Stimulated activated CD8-positive, alpha-beta memory T cell treated with anti-CD3 and anti-CD28 coated beads, Interleukin-2, amount 100 ng/mL, for 1 hour (primary cell): ENCODE measurements at places on chromosomes 2 and 18.
A peak's percentile ranks its signal among the peaks of the same experiment; 100 is the strongest.

DNA sequence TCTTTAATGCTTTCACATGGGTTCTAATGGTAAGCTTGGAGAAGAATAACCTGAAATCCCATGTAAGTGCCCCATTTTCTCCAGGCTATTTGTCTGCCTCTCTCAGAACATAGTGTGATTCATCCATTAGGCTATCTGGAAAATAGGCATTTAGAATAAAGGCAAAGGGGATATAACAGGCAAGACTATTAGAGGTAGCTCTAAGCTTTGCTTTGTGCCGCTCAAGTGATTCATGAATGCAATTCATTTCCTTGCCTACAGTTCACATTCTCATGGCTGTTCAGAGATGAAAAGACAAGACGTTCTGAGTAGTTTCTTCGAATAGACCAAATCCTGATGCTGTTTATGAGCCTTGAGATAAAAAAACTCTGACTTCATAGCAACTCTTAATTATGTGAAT is 101.7 kb downstream of the ANKRD44 start:
- no peak for DNase-seq

DNA sequence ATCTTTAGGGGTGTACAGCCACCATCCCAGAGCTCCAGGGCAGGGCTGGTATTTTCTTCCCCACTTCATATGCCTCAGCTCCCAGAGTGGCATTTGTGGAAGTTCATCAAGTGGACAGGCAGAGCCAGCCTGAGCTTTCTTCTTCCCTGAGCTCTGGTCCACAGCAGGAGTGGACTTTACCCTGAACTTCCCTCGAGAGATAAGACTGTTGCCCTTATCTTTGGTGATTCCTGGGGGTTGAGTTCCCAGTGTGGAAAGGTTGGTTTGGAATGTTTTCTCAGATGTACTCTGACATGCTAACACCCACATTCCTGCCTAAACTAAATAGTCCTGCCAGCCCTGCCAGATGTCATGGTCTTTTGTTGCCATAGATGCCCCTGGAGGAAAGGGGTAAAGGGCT is 62.0 kb upstream of the LGALSL start:
- DNase-seq: no peak

GRCh38 chr2:47313141-47313691 is 89.7 kb upstream of the MSH2 start:
- DNase-seq: no peak

DNA sequence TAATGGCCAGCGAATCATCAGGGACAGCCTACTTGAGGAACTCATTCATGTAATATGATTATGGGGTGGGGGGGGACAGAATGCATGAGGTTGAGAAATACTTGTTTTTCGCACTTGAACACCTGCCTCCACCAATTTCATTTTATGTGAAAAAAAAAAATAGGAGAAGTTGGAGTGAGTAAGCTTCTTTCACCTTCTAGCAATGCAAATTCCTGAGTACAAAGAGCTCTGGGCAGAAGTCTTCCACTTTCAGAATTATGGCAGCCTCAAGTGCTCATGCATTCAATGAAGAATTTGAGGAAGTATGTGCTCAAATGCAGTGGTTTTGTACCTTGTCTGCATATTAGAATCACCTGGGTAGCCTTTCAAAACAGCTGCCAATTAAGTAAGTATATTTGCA is 40.1 kb upstream of the GPD2 start:
- DNase-seq: no peak

DNA sequence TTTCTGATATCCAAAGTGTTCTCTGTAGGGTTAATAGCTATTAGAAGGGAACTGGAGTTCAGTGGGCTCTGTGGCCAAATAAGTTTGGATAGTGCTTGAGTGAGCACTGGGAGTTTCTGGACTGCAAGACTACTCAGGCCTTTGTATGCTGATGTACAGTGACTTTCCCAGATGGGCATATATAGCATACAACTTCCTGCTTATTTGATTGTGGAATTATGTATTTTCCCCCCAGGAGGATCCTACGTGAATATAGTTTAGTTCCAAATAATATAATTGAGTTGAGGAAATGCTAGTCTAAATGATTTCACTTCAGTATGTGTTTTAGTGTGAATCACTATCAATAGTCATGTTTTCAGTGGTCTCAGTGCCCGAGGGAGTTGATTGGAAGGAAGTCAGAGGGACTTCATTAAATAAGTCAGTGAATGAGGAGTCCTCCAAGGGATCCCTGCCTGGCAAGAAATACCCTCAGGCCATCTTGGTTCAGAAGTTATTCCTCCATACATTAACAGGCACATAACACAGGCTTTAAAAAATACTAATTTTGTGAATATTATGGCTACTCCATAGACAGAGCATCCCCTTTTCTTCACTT is 251.4 kb downstream of the PRKCE start:
- no peak for DNase-seq

GRCh38 chr2:196399722-196400691 is 228.6 kb upstream of the STK17B start:
- no peak for DNase-seq

DNA sequence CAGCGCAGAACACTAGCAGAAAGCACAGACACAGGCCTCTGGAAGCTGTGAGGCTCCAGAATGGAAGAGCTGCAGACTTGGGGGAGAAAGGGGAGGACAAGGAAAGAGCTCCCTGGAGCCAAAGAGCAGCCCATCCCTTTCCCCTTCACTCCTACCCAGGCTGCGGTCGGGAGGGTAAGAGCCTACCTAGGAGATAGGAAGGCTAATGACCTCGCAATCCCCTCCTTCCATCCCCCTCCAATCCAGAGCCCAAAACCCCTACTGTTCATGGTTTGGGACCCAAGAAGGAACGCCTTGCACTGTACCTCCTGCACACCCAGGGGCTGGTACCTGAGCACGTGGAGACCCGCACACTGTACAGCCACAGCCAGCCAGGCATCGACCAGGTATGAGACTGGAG is 39.8 kb downstream of the LMAN2L start:
- DNase-seq: no peak

GRCh38 chr2:50995610-50996009 is 36.3 kb downstream of the NRXN1 start:
- DNase-seq: no peak

DNA sequence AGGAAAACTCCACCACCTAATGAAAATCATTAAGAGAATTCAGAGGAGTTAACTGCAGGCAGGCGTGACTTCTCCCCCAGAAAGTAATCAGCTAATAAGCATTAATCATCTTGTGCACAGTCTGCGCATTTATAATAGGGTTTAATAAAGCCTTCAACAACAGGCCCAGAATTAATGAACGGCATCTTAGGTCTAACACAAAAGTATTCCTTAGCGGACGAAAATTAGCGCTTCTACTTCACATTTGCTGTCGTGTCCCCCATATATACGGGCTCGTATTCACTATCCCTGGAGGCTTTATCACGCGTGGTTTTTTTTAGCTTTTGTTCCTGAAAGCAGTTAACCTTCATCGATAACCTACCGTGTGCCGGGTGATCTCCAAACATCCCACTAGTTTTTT is 1.8 kb downstream of the ATP8B1 start:
- DNase-seq: no peak

DNA sequence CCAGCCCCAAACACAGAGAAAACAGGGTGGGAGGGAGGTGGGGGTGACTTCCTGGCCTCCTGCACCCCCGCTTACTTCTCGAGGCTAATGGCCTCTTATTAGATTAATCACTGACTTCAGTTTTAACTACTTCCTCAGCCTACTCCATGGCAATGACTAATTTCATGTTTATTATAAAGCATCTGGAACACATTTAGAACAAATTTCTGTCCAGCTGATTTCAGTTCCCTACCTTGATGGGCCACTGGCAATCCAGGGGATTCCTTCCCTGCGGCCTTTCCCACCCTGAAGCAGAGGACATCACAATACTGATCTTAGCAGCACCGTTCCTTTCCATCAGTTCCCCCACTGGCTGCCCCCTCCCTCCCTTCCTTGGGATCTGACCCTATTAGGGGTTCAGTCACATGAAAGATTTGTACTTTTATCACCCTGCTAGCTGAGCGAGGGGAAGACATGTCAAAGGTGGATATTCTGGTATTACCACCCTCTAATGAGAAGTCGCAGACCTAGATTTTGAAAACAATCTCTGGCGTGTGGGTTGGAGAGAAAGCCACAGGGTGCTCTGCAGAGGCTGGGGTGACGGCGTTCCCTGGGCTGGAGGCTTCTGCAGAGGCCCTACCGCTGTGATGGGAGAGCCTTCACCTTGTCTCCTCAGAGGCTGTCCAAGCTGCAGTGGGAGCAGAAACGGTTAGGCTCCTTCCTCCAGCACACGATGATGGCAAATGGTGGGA is 67.6 kb downstream of the KIAA2012 start:
- no peak for DNase-seq

- DNase-seq: no peak
Observed at GRCh38 chr2:219739066-219739465, 111.6 kb downstream of the SLC4A3 start.

- no peak for DNase-seq
Observed at GRCh38 chr18:63422864-63423304, 608 bp upstream of the VPS4B start.

GRCh38 chr2:37829202-37829601 is 95.9 kb upstream of the RMDN2 start:
- no peak for DNase-seq

DNA sequence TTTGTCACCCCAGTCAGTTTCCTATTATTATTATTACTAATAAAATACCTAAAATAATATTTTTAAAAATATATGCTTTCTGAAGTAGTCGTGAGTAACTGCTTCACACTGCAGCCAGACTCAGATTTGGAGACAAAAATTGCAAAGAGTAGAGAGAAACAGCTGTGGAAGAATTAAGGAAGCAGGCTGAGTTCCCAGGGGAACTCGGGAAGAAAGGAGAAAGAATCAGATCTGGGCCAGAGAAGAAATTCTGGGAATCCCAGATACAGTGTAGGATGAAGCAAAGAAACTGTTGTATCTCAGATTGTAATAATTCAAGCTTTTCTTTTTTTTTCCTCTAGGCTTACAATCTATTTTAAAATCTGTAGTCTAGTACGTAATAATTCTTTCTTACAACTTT is 182.3 kb downstream of the FTCDNL1 start:
- DNase-seq: no peak

DNA sequence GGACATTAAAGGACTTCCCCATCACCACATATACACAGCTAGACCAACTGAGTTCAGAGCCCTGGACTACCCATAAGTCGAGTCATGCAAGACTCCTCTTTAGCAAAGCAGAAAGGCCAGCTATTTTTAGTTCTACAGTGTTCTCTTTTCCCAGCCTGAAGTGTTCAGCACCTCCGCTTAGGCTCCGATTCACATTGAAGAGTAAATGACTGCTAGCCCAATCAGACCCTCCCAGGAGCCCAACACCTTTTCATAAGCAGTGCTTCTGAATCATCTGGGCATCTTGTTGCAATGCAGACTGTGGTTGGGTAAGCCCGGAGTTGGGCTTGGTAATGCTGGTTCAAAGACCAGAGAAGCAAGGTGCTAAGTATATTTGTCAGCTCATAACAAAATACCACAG is 138.6 kb upstream of the MSH6 start:
- DNase-seq: no peak

DNA sequence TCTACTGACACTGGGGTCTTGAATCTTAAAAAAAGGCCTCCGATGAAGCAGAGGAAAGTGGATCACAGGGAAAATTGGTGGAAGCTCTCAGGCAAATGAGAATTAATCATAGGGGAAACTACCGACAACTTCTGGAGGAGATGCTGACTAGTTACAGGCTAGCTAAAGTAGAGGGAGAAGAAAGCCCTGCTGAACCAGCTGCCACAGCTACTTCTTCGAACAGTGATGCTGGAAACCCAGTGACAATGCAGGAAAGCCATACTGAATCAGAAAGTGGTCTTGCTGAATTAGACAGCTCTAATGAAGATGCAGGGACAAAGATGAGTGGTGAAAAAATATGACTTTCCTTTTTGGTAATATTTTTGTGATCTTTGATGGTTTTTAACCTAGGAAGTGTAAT is 44.9 kb upstream of the SLC3A1 start:
- DNase-seq: no peak

GRCh38 chr2:100246163-100247145 is 75.8 kb downstream of the LONRF2 start:
- DNase-seq: no peak

- no peak for DNase-seq
Observed at GRCh38 chr2:240623531-240624010, 1.7 kb upstream of the GPR35 start.

DNA sequence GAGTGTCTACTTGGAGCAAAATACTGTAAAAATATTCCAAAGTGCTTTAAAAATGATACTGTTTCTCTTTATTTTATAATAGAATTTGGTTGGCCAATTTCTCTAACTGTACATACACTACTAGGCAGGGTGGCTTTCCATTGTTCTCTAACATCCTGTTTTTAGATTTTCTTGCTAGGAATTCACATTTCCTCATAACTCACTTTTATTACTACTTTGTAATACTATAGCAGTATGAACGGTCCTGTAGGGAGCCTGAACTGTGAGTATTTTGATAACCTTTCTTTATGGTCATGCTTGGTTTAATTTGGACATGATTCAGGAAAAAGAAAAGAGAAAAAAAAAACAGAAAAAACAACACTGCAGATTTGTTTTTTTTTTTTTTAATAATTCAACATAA is 37.8 kb downstream of the GCG start:
- no peak for DNase-seq

GRCh38 chr18:77300579-77300978 is 50.9 kb downstream of the GALR1 start:
- DNase-seq: no peak

- no peak for DNase-seq
Observed at GRCh38 chr18:57190026-57190425, 43.1 kb downstream of the BOD1L2 start.

- no peak for DNase-seq
Observed at GRCh38 chr2:26363323-26363722, 16.7 kb upstream of the ADGRF3 start.

GRCh38 chr2:169815849-169816248 is 8.9 kb downstream of the METTL5 start:
- DNase-seq: no peak

DNA sequence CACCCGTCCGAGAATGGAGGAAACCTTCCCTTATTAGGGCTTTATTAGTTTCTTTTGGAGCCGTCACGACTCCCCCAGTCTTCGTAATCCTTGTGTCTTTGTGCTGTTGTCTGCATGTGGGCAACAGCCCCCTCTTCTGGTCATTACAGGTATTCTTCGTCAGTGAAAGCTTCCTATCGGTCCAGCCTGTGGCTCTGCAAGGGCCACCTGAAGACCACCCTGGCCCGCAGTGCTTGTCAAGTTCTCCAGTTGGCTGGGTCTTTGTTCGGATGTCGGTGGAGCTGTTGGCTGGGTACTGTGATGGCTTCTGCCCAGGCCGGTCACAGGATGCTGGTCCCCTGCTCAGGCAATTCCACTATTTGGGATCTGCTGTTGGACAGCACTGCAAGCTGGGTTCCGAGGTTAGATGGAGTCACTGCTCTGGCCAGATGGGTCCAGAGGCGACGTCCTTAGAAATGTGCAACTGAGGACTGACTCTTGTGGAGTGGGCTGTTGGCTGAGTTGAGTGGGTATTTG is 19.2 kb downstream of the E2F6 start:
- DNase-seq: peak; percentile 16

GRCh38 chr2:8543060-8543382 is 138.8 kb upstream of the ID2 start:
- DNase-seq: no peak

GRCh38 chr2:234705108-234705507 is 208.2 kb upstream of the ARL4C start:
- no peak for DNase-seq

GRCh38 chr2:240959941-240960308 is 38.5 kb upstream of the SNED1 start:
- no peak for DNase-seq

GRCh38 chr2:223746611-223747010 is 90.8 kb downstream of the AP1S3 start:
- DNase-seq: no peak
